Vagina (tissue), 2 donors: ENCODE measurements at places on chromosomes 1 and 21. TPM values are rescaled to one million over a fixed set of nuclear protein-coding genes. Genes with fewer than 3 reads are reported as not detected.

Gene LCE2C
- total RNA-seq: not detected

Gene SIM2
- total RNA-seq: not detected

GRCh38 chr1:148333875-148334338, 149.2 kb downstream of the PPIAL4G start:
- H3K4me1 ChIP-seq: peaks cover 32% of the 10 kb centered on the region
- H3K27me3 ChIP-seq: no peaks in the 10 kb centered on the region
- no peaks in the 10 kb centered on the region for H3K36me3 ChIP-seq
- no peak for DNase-seq

DNA sequence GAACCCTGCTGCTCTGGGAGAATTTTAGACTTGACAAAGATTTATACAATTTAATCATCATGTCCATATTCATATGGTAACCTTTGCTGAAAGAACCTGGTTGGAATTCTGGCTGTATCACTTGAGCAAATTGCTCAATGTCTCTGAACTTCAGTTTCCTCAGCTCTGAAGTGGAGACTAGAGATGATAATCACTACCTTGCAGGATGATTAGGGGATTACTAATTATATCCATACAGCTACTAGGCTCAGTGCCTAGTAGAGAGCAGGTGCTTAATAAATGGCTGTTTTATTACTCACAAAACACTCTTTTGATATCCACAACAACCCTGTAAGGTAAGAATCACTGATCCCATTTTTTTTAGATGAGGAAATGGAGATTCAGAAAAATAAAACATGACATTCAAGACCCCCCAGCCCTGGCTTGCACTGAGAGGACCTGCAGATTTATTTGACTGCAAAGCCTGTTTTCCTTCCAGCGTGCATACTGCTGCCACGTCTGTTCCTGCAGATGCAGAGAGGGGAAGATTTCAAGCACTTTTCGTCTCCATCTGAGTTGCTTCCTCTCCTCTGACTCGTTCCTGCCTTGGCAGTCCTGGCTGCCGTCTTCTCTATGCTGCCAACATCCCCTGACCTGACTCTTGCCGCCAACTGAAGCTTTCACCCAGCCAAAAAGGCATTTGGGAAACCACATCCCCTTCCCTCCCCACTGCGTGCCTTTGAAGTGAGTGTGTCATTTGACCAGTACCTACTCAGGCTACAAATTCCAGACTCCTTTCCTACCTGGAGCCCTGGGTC, 203.0 kb downstream of the PLPP3 start:
- H3K4me1 ChIP-seq: peaks cover 55% of the 10 kb centered on the region
- no peaks in the 10 kb centered on the region for H3K27me3 ChIP-seq
- H3K27ac ChIP-seq: peak overlapping the region; percentile 64
